ENCODE measurements at places on chromosomes 12 and 14. TPM values are rescaled to one million over a fixed set of nuclear protein-coding genes. Genes with fewer than 3 reads are reported as not detected.
A peak's percentile ranks its signal among the peaks of the same experiment; 100 is the strongest.

OTOGL gene
- total RNA-seq: not detected

SUPT16H gene
- total RNA-seq: 141 TPM

NR4A1 gene
- total RNA-seq: 113 TPM

COX14 gene
- total RNA-seq: 50.1 TPM

SP7 gene
- not detected for total RNA-seq

PPP4R4 gene
- 9.5 TPM for total RNA-seq

JAG2 gene
- 5.4 TPM for total RNA-seq

DNA sequence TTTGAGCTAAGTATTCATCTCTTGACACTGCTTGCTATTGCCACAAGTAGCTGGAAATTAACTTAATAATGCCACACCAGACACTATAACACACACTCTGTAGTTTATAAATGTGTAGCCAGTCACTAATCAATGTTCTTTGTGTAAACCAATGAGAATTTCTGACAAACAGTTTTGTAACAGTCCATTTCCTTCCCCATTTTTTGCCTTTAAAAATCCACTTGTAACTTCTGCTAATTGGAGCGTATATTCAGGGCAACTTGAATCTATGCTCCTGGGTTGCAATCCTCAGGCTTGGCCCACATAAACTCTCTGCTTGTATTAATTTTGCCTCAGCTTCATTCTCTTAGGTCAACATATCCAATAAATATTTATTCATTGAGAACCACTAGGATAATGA lies 125.0 kb upstream of the DHRS4 start:
- no peak overlapping the region for H3K4me3 ChIP-seq
- no peaks in the 10 kb centered on the region for H3K27me3 ChIP-seq

DNA sequence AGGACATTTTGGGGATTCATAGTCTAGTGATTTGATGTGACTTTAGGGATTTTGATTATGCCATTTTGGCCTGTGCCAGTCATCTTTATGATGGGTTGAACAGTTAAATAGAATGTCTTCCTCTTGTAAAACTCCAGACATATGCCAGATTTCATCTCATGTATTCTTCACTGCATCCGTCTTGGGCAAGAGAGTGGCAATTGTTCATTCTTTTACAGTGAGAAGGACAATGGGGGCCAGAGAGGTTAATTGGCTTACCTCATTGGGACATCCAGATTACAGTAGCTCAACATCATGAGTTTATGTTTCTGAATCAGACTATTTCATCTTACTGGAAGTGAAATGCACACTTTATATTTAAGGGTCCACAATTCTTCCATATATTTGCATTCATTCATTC lies 108.2 kb upstream of the SLC38A2 start:
- H3K36me3 ChIP-seq: no peaks in the 10 kb centered on the region
- H3K27ac ChIP-seq: no peak overlapping the region

DNA sequence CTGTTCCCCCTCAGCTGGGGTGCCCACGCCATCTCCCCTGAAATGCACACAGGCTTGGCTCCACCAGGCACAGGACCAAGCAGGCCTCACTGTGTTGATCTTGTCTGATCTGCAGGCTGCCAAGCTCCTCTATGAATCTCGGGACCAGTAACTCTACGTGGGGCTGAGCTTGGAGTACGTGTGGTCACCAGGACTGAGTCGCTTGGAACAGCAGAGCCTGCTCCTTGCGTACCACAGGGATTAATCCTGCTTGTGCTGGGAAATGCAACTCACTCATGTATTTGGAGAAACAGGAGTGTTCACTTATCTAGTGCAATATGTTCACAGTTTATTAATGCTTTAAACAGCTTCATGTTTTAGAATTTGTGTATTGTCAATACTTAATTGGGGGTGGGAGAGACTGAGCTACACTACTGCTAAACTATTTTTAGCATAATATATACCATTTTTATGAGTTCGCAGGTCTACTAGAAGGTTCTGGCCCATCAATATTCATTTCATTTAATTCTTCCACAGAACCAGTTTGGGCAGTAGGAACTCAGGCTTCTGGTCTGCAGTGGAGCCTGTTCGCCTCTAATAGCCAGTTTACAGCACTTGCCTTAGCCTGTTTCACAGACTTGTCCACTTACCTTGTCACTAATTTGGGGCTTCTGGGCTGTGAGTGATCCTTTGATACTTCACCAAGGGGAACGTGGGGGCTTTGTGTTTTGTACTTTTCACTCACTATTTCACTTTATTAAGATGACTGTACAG lies 17.4 kb downstream of the ZFYVE21 start:
- H3K27ac ChIP-seq: no peak overlapping the region
- no peak for DNase-seq

GRCh38 chr14:99822800-99823455 lies 29.7 kb downstream of the EML1 start:
- no peaks in the 10 kb centered on the region for H3K36me3 ChIP-seq
- no peak overlapping the region for H3K4me3 ChIP-seq
- H3K4me1 ChIP-seq: peaks cover 31% of the 10 kb centered on the region
- no peak for DNase-seq
- H3K27me3 ChIP-seq: peaks cover 37% of the 10 kb centered on the region

GRCh38 chr12:132152953-132153352 lies 8.7 kb downstream of the NOC4L start:
- H3K36me3 ChIP-seq: peaks cover 2% of the 10 kb centered on the region
- no peak overlapping the region for H3K27ac ChIP-seq
- no peaks in the 10 kb centered on the region for H3K27me3 ChIP-seq
- DNase-seq: no peak

- DNase-seq: no peak
- H3K4me3 ChIP-seq: no peak overlapping the region
- no peaks in the 10 kb centered on the region for H3K27me3 ChIP-seq
- peaks cover 32% of the 10 kb centered on the region for H3K36me3 ChIP-seq
- peak overlapping the region; percentile 93 for H3K27ac ChIP-seq
Measured at GRCh38 chr12:96249196-96250118, 55.3 kb downstream of the ELK3 start.

- H3K4me1 ChIP-seq: peaks cover 18% of the 10 kb centered on the region
- no peak overlapping the region for H3K4me3 ChIP-seq
- no peak overlapping the region for H3K27ac ChIP-seq
- no peak for DNase-seq
- H3K36me3 ChIP-seq: peaks cover 1% of the 10 kb centered on the region
Measured at GRCh38 chr14:75119056-75119455, 7.8 kb downstream of the NEK9 start.

DNA sequence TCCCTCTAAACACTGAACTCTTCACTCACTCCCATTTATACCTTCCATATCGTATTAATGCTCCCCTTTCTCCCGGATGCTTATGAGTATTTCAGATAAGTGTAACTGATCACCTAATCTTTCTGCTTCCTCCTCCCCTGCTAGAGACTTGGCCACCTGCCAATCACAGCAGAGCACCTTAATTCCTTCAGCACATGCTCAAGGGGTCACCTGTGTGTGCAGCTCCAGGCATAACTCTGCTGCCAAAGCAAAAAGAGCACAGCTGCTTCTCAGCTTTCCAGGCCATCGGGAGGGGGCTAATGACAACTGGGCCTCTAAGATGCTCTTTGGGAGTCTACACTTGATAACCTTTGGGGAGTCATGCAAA lies 106.9 kb upstream of the DYRK2 start:
- no peak for DNase-seq
- H3K36me3 ChIP-seq: no peaks in the 10 kb centered on the region
- peaks cover 19% of the 10 kb centered on the region for H3K4me1 ChIP-seq

- H3K4me1 ChIP-seq: peaks cover 26% of the 10 kb centered on the region
- H3K27ac ChIP-seq: no peak overlapping the region
- no peak for DNase-seq
- no peaks in the 10 kb centered on the region for H3K27me3 ChIP-seq
Measured at GRCh38 chr12:50257236-50258166, 25.8 kb downstream of the LIMA1 start.

GRCh38 chr14:69135133-69135532 lies 17.8 kb downstream of the DCAF5 start:
- H3K4me3 ChIP-seq: no peak overlapping the region
- no peaks in the 10 kb centered on the region for H3K36me3 ChIP-seq
- no peak overlapping the region for H3K27ac ChIP-seq
- H3K27me3 ChIP-seq: no peaks in the 10 kb centered on the region
- no peak for DNase-seq

- H3K27me3 ChIP-seq: peaks cover 4% of the 10 kb centered on the region
- no peaks in the 10 kb centered on the region for H3K36me3 ChIP-seq
- H3K4me3 ChIP-seq: no peak overlapping the region
Measured at GRCh38 chr12:7431993-7432685, 11.8 kb downstream of the CD163L1 start.

- peaks cover 26% of the 10 kb centered on the region for H3K4me1 ChIP-seq
- no peak overlapping the region for H3K27ac ChIP-seq
- no peak overlapping the region for H3K4me3 ChIP-seq
- no peaks in the 10 kb centered on the region for H3K36me3 ChIP-seq
Measured at GRCh38 chr12:1322821-1323220, 271.6 kb downstream of the FBXL14 start.

DNA sequence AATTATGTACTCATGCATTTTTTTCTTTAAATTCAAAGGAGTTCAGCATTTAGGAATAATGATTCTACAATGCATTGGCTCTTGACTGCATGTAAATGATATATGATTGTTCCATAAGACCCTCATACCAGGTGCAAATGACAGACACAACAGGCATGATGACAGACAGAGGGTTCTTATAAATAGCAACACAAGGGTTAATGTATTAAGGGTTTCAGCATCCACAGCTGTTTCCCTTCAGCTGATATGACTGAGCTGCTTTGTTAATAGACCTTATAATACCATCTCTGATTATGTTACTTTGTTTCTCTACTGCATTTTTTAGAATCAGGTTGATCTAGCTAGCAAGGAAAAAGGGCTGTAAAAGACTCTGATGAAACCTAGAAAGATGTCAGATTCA lies 90.8 kb upstream of the TMTC2 start:
- H3K4me3 ChIP-seq: no peak overlapping the region
- H3K27ac ChIP-seq: no peak overlapping the region
- H3K4me1 ChIP-seq: no peaks in the 10 kb centered on the region
- H3K27me3 ChIP-seq: no peaks in the 10 kb centered on the region

DNA sequence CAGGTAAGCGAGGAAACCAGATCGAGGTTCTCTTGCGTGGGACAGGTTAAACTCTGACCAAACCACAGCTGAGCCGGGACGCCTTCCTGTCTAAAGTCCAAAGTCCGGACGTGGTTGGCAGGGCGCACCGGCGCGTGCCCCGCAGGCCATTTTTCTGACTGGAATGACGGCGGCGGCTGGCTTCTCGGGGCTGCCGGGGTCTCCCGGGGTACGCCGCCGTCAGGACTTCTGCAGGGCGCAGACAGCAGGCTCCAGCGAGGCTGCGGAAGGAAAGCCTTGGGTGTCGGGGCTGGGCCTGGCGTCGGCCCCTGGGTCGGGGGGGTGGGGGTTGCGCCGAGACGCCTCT lies 32.8 kb downstream of the MIA2 start:
- H3K27ac ChIP-seq: peak overlapping the region; percentile 90
- H3K27me3 ChIP-seq: no peaks in the 10 kb centered on the region
- H3K36me3 ChIP-seq: peaks cover 13% of the 10 kb centered on the region
- H3K4me3 ChIP-seq: peak overlapping the region; percentile 94
- peak; percentile 42 for DNase-seq
- peaks cover 45% of the 10 kb centered on the region for H3K4me1 ChIP-seq

GRCh38 chr14:91327250-91327595 lies 82.7 kb upstream of the GPR68 start:
- peaks cover 97% of the 10 kb centered on the region for H3K4me1 ChIP-seq
- peak overlapping the region; percentile 43 for H3K27ac ChIP-seq
- no peaks in the 10 kb centered on the region for H3K27me3 ChIP-seq
- peaks cover 24% of the 10 kb centered on the region for H3K36me3 ChIP-seq

- no peak overlapping the region for H3K27ac ChIP-seq
- DNase-seq: no peak
- no peaks in the 10 kb centered on the region for H3K36me3 ChIP-seq
- H3K4me3 ChIP-seq: no peak overlapping the region
- peaks cover 13% of the 10 kb centered on the region for H3K27me3 ChIP-seq
- no peaks in the 10 kb centered on the region for H3K4me1 ChIP-seq
Measured at GRCh38 chr14:38286452-38286851, 30.6 kb upstream of the CLEC14A start.

DNA sequence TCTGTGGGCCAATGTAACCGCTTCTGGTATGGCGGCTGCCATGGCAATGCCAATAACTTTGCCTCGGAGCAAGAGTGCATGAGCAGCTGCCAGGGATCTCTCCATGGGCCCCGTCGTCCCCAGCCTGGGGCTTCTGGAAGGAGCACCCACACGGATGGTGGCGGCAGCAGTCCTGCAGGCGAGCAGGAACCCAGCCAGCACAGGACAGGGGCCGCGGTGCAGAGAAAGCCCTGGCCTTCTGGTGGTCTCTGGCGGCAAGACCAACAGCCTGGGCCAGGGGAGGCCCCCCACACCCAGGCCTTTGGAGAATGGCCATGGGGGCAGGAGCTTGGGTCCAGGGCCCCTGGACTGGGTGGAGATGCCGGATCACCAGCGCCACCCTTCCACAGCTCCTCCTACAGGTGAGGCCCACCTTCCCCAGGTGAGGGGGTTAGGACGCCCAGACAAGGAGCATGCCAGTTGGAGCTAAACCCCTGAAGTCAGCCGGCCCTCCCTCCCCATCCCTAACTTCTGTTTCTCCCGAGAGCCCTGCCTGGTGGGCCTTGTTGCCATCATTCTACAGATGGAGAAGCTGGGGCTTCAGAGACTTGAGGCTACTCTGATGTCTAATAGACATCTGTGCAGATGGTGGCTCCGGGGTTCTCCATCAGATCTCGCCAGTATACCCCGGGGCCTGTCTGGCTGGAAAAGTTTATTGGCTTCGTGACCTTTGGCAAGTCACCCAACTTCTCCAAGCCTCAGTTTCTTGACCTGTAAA lies 25.3 kb downstream of the PAPLN start:
- H3K4me1 ChIP-seq: peaks cover 6% of the 10 kb centered on the region
- DNase-seq: no peak
- no peak overlapping the region for H3K27ac ChIP-seq
- peaks cover 24% of the 10 kb centered on the region for H3K27me3 ChIP-seq
- H3K36me3 ChIP-seq: no peaks in the 10 kb centered on the region

DNA sequence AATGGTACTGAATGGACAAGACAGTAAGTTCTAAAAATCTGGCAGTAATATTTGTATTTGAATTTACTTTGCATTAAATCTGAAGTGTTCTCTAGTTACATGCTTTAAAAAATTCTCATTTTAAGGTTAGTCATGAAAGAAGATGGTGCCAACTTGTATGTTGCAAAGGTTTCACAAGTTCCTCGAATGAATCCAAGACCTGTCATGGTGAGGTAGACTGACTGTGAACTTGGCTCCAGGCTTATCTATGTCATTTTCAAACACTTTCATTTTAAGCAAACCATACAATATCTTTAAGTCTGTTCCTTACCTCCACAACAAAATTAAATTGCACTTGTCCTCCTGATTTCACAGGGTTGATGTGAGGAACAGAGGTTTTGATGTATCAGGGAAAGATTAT lies 23.4 kb downstream of the CLEC2D start:
- H3K27me3 ChIP-seq: no peaks in the 10 kb centered on the region
- peak overlapping the region; percentile 66 for H3K27ac ChIP-seq
- H3K4me3 ChIP-seq: no peak overlapping the region
- H3K4me1 ChIP-seq: peaks cover 50% of the 10 kb centered on the region

- H3K4me3 ChIP-seq: peak overlapping the region; percentile 46
- H3K4me1 ChIP-seq: peaks cover 64% of the 10 kb centered on the region
- no peaks in the 10 kb centered on the region for H3K27me3 ChIP-seq
- H3K27ac ChIP-seq: peak overlapping the region; percentile 9
- H3K36me3 ChIP-seq: peaks cover 16% of the 10 kb centered on the region
- DNase-seq: no peak
Measured at GRCh38 chr12:31727192-31727591, 1.6 kb downstream of the AMN1 start.

- H3K4me3 ChIP-seq: no peak overlapping the region
- peaks cover 14% of the 10 kb centered on the region for H3K27me3 ChIP-seq
- DNase-seq: no peak
- H3K27ac ChIP-seq: no peak overlapping the region
- H3K4me1 ChIP-seq: no peaks in the 10 kb centered on the region
Measured at GRCh38 chr12:88993651-88994050, 358.6 kb downstream of the DUSP6 start.

- no peaks in the 10 kb centered on the region for H3K27me3 ChIP-seq
- DNase-seq: no peak
- H3K27ac ChIP-seq: no peak overlapping the region
- no peaks in the 10 kb centered on the region for H3K36me3 ChIP-seq
Measured at GRCh38 chr14:76918256-76918781, 92.1 kb downstream of the LRRC74A start.

All from activated T-cell treated with anti-CD3 and anti-CD28 coated beads, Interleukin-2, amount 50 U/mL, for 72 hours (primary cell).